Myocyte (in vitro differentiated cells): ENCODE measurements at places on chromosomes 7 and 10. TPM values are rescaled to one million over a fixed set of nuclear protein-coding genes. Genes with fewer than 3 reads are reported as not detected.

- no peak for DNase-seq
Observed at GRCh38 chr7:2802504-2803341, 41.4 kb downstream of the GNA12 start.

- DNase-seq = no peak
Observed at GRCh38 chr10:8539056-8539455, 484.6 kb downstream of the GATA3 start.

The ZNF727 gene
- not detected in 2 replicates for total RNA-seq

The SLC18A3 gene
- not detected in 2 replicates for total RNA-seq
